C1 segment of cervical spinal cord (tissue), 14 donors: ENCODE measurements at places on chromosomes 4 and X.

GRCh38 chr4:92636038-92636806 lies 332.5 kb downstream of the GRID2 start:
- DNase-seq: no peak

DNA sequence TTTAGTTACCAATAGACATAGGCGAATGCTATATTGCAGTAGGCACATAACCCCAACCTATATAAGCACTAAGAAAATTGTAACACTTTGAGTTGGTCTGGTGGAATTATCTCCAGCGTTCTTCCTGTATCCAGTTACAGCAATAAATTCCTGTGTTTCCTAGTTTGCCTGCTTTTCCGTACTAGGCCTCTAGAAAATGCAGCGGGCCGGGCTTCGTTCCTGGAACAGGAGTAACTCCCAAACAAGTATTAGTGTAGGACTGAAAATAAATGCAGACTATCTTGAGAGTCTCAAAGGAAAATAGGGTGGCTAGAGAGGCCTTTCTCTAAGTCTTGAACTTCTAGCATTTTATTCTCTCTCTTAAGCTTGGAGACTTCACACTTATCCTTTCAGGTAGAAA lies 159.8 kb downstream of the OR13H1 start:
- DNase-seq: no peak

DNA sequence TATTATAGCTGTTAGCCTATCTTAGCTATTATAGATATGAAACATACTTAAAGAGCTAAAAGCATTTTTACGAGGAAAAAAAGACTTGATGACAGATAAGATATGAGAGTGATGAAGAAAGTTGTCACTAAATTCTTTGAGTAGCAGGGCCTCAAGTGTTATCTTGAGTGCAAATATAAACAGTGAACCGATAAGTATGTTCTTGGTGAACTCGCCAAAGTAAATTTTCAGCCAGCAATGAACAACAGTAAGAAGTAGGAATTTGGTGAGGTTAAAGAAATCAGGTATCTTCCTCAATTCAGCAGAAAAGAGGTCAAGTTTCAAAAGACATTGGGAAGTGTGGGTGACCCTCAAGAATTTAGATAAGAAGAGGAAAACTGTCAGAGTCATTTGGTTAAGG lies 471.8 kb upstream of the FTHL17 start:
- DNase-seq: no peak

- no peak for DNase-seq
Measured at GRCh38 chr4:48949086-48949485, 37.0 kb upstream of the CWH43 start.

GRCh38 chrX:151729056-151729725 lies 5.4 kb upstream of the CNGA2 start:
- DNase-seq: no peak

DNA sequence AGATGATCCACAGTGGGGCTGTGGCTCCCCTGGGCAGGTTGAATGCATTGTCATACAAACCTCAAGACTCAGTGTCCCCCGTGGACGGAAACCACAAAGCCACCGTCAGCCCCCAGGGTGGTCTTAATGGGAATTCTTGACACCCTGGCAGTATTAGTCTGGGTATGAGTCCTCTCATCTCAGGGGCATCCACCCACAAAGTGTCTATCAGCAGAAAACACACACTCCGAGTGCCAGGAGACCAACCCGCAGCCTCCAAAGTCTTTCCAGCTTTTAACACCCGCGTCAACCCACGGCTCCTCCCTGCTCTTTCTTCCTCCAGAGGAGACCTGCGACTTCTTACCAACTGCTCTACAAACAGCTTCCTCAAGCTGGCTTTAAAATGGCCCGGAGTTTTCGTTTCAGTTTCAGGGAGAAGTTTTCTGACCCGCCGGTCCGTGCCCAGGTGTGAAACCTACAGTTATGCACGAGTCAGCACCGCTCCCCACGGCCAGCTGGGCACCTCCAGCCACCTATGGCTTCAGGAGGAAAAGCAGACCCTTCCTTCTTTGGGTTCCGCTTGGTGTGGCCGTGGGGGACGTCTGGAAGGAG lies 14.4 kb upstream of the ASMTL start:
- DNase-seq: no peak

- no peak for DNase-seq
Measured at GRCh38 chrX:48460606-48461005, 9.5 kb downstream of the SLC38A5 start.

GRCh38 chr4:184784628-184785257 lies 41.0 kb downstream of the ACSL1 start:
- no peak for DNase-seq

GRCh38 chrX:154353172-154353843 lies 21.1 kb downstream of the FLNA start:
- no peak for DNase-seq

GRCh38 chr4:120088507-120088906 lies 21.9 kb upstream of the MAD2L1 start:
- DNase-seq: no peak
